ENCODE measurements at places on chromosomes 1 and 21.
A peak's percentile ranks its signal among the peaks of the same experiment; 100 is the strongest.

DNA sequence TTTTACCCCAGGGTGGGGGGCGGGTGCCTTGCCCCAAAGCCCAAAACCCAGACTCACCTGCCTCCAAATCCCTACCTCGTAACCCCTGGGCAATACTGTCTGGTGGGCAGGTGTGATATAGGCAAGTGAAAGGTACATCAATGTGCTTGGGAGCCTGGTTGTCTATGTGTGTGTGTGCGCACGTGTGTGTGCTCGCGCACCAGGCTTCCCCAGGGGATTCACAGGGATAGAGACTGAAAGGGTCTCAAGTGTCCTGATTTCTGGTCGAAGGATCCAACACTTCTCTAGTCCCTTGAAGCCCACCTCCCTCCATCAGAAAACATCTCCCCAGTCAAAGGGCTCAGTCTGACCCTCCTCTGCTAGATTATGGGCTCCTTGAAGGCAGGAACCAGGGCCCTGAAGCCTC lies 28.9 kb upstream of the EPB41 start:
- no peak for DNase-seq

- no peak for DNase-seq
Measured at GRCh38 chr1:221117548-221117951, 238.3 kb downstream of the HLX start.

- DNase-seq, result peak; percentile 24
Measured at GRCh38 chr21:41663805-41664788, 102.8 kb downstream of the RIPK4 start.

GRCh38 chr1:196063952-196064351 lies 544.3 kb downstream of the KCNT2 start:
- no peak for DNase-seq

DNA sequence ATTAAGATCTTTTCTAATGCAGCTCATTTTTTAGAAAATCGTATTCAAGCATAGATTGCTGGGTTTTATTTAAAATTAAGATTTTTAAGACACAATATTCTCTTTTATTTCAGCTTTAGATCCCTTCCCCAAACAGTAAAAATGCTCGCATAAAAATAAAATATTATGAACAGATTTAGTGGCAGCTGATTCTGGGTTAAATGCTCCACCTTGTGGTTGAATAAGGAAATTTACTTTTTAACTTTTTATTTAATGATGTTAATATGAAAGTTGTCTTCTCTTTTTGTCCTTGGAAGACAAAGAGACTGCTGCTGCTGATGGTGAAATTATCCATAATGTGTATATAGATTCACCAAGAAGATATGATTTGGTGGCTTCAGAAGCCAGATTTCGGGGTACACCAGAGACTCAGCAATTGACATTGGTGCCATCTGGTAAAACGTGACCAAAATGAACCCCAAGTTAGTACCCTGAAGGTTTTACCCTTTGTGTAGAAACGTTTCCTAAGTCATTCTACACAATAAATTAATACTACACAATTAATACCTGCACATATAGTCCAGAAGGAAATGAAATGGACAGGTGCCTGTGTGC lies 128.0 kb downstream of the ADAMTS1 start:
- DNase-seq, result no peak

DNA sequence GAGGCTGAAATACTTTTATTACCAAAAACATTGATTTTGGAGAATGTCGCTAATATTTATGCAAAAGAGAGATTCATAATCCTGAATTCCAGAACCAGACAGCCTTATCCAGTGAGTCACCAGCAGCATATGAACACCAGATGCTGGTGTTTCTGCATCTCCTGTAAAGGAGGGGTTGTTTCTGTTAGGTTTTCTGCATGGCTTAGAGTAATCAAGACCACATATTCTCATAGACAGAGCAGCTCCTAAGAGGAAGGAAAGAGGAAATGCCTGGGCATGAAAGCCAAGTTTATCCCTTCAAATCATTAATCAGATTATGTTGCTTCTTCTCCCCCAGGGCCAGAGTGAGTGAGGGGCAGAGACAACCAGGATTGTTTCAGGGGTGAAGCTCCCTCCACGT lies 86.2 kb downstream of the NGF start:
- DNase-seq, result no peak

- DNase-seq, result no peak
Measured at GRCh38 chr1:1927751-1928150, 8.7 kb upstream of the TMEM52 start.

GRCh38 chr1:203717120-203717519 lies 47.9 kb upstream of the LAX1 start:
- no peak for DNase-seq

DNA sequence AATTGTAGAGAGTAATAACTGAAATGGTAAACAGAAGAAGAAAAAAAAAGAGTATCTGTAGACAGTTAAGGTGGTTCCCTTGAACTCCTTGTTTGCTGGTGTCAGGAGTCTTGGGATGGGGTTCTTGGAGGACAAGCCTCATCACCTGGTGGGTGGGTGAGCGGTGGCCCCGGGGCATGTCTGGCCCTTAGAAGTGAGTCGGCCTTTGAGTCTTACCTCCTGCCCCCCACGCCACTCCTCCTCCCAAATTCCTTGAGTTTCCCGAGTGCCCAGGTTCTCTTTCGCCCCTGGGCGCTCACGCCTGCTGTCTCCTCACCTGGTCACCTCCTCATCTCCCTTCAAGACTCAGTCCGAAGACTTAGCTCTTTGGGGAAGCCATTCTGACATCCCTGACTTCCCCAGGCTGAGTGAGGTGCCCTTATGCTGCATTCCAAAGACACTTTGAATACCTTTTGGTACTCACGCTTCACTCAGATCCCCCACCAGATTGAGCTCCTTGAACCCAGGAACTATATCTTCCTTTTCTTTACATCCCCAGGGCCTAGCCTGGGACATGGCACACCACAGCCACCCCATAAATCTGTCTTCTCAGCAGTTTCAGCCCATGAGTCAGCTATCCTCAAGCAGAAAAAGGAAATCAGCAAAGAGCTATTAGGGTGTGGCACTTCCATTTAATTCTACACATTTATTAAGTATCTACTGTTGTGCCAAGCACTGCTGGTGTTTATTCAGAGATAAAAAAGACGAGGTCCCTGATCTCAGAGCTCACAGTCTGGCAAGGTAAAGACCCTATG lies 13.5 kb upstream of the IKBKE start:
- no peak for DNase-seq

GRCh38 chr1:162822391-162823200 lies 32.1 kb downstream of the HSD17B7 start:
- DNase-seq, result no peak

DNA sequence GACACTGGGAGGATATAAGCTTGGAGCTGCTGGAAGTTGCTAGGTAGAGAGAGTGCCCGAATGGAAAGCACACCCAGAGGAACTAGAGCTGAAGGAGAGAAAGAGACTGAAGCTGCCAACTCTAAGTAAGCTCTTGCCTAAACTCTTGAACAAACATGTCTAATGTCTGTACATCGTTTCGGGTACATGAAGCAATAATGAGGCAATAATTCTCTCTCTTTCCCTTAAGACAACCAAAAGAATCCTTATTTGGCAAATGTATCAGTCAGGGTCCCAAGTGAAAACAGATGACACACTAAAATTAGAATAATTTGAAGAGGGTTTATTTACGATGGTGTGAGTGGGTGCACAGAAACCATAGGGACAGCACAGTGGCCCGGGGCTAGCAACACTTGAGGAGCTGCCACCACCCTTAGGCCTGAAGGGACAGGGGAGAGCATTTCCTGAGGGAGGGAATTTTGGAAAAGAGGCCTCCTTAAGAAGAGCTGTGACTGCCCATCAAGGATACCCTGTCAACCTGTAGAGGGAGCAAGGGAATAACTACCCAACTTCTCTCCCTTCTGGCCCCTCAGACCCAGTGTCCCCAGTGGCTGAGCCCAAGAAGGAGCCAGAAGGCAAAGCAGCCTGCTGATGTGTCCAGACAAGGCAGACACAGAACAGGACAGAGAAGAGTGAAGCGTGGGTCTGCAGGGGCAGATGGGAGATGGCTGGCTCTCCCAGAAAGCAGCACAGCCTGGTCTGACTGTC lies 36.1 kb upstream of the KHDRBS1 start:
- DNase-seq, result no peak

DNA sequence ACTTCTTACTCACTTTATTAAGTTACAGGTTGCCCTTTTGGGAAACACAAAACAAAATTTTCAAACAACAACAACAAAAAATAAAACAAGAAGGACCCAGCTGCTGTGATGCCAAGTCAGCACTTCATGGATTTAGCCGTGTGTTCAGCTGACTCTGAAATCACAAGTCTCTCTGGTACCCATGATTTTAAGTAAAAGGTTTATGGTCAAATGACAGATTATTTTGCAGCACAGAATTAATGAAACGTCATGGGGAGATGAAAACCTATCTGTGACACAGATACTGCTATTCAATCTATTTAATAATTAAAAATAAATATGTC lies 7.1 kb downstream of the AJAP1 start:
- DNase-seq, result no peak

DNA sequence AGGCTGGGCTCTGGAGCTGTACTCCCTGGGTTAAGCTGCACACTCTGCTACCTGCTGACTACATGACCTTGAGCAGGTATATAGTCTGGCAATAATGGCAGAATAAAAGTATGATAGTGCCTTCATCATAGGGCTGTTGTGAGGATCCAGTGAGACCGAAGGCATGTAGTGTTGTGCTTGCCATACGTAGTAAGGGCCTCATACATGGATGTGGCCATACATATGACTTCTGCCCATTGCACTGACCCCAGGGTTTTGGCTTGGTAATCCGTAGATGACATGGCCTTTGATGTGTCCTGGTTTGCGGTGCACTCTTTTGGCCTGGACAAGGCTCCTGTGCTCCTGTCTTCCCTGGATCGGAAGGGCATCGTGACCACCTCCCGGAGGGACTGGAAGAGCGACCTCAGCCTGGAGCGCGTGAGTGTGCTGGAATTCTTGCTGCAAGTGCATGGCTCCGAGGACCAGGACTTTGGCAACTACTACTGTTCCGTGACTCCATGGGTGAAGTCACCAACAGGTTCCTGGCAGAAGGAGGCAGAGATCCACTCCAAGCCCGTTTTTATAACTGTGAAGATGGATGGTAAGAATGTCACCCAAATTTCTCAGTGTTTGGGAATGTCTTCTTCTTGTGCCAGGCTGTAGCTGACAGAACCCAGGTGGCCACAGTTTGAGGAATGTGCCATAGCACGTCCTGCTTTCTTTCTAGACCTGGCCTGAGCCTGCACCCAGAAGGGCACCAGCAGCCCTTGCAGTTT lies 17.0 kb upstream of the CD101 start:
- DNase-seq, result peak; percentile 33

DNA sequence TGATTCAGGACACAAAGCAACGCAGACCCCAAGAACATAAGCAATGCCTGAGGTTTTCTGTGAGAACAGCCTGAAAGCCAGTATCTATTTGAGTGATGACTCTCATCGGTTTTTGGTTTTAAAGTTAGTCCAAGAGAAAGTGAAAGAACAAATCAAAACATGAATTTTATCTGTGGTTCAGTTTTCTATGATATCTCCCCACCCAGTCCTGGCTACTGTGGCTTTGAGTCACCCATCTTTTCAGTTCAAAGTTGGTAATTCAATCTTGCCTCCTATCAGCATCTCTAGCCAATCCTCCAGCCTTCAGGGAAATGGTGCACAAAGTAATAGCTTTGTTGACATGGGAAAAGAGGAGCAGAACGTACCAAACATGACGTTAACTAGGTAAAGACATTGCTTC lies 40.5 kb upstream of the KRTAP19-8 start:
- no peak for DNase-seq

- no peak for DNase-seq
Measured at GRCh38 chr1:9787702-9788101, 36.1 kb downstream of the CLSTN1 start.

DNA sequence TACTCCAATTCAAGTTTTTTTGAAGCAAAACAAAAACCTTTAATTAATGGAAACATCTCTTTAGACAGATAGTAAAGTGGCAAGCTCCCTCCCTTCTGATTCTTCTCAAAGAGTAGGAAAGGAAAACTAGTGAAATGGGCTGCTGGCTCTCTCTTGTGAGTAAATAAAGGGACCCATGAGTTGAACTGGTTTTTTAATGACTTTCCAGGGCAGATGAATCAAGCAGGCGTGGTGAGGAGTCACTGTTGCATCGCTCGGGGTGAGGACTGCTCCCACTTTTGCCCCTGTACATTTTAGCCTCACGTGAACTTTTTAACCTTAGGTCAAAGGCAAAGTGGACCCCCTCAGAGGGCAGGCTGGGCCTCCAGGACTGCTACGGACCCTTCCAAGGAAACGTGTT lies 64.8 kb downstream of the ABCA4 start:
- no peak for DNase-seq

DNA sequence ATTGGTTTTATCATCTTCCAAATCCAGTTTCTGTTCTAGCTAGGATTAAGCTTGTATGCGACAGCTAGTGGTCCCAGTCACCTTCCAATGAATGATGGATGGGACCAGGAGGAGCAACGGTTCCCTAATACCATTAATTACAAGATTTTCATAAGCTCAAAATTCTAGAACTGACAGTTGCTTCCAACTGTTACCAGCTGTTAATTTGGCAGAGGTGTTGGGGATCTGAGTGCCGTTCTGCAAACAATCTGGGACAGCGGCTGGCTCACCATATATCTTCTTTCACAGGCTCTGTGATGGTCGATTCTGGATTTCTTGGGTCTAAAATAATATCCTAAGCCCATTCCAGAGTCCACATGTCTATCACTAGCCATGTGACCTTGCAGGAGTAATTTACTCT lies 34.5 kb upstream of the RALGPS2 start:
- DNase-seq, result no peak

- peak; percentile 77 for DNase-seq
Measured at GRCh38 chr1:2546515-2547209, 9.5 kb upstream of the TNFRSF14 start.

GRCh38 chr1:93687542-93687941 lies 5.9 kb upstream of the BCAR3 start:
- DNase-seq, result peak; percentile 27

- peak; percentile 70 for DNase-seq
Measured at GRCh38 chr1:23478896-23479665, 4.9 kb downstream of the ASAP3 start.

DNA sequence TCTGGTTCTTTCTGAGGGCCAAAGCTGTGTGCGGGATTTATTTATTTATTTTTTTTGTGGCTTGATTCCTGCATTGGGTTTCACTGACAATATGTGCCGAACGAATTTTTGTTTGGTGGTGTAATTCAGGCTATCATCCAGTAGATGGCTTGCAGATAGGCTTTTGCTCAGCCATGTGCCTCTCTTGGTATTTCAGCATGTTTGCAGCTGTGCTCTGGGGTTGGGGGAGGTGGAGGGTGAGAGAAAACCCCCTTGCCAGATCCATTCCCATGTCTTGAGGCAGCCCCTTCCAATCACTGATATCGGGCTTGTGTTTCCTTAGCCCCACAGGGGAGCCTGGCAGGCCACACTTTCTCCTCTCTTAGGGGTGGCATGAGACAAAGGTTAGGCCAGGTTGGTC lies 302.4 kb downstream of the PTGER3 start:
- no peak for DNase-seq

DNA sequence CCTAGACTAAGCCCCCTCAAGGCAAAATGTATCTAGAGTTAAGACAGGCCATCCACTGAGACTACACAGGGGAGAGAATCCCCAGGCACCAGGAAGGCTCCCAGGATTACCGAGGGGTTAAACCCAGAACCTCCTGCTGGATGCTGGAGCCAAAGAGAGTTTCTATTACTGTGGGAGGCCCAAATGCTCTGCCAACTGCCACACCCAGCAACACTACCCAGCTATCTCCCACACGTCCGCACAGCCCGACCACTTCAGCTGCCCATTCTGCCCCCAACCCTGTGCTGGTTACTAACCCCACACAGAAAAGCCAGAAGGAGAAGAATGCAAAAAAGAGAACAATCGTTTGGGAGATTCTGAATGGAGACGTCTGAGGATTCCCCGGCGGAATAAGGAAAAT lies 63.6 kb downstream of the CD46 start:
- no peak for DNase-seq

GRCh38 chr1:165289556-165289955 lies 67.0 kb downstream of the LMX1A start:
- no peak for DNase-seq

Measured in right forelimb (tissue), 1 donor.